ENCODE measurements at places on chromosomes 7 and 10.

DNA sequence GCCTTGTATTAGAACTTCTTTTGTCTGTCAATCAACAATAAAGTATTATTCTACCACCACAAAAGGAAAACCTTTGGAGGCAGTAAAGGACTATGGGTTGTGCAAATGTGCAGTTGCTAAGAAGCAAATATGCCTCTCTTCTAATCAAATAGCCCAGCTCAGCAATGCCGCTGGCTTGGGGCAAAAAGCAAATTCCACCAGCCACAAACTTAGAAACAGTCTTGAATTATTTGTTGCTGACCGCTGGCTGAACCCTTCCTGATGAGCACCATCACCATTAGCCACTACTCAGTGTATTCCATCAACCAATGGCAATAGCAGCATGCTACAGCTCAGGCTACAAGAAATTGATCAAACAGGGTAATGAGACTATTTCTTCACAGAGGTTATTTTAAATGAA is 51.0 kb downstream of the SKAP2 start:
- DNase-seq = no peak

GRCh38 chr7:129875745-129876411 is 76.9 kb downstream of the UBE2H start:
- no peak for DNase-seq

- no peak for DNase-seq
Observed at GRCh38 chr7:155676052-155676451, 31.6 kb downstream of the RBM33 start.

GRCh38 chr10:26468700-26469099 is 30.6 kb downstream of the APBB1IP start:
- no peak for DNase-seq

DNA sequence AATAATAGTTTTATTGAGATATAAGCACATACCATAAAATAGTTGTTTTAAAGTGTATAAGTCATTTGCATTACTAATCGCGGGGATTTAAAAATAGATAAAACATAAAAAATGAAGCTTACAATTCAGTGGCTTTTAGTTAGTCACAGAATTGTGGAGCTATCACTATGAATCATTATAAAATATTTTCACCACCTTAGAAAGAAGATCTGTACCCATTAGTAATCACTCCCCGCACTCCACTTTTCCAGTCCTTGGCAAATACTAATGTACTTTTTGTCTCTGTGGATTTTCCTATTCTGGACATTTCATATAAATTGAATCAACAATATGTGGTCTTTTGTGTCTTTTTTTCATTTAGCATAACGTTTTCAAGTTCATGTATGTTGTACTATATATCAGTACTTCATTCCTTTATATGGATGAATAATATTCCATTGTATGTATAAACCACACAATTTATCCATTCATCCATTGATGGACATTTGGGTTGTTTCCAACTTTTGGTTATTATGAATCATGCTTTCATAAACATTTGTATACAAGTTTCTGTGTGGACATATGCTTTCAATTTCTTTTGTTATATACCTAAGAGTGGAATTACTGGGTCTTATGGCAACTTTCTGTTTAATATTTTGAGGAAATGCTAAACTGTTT is 162.5 kb downstream of the MAGI2 start:
- no peak for DNase-seq

DNA sequence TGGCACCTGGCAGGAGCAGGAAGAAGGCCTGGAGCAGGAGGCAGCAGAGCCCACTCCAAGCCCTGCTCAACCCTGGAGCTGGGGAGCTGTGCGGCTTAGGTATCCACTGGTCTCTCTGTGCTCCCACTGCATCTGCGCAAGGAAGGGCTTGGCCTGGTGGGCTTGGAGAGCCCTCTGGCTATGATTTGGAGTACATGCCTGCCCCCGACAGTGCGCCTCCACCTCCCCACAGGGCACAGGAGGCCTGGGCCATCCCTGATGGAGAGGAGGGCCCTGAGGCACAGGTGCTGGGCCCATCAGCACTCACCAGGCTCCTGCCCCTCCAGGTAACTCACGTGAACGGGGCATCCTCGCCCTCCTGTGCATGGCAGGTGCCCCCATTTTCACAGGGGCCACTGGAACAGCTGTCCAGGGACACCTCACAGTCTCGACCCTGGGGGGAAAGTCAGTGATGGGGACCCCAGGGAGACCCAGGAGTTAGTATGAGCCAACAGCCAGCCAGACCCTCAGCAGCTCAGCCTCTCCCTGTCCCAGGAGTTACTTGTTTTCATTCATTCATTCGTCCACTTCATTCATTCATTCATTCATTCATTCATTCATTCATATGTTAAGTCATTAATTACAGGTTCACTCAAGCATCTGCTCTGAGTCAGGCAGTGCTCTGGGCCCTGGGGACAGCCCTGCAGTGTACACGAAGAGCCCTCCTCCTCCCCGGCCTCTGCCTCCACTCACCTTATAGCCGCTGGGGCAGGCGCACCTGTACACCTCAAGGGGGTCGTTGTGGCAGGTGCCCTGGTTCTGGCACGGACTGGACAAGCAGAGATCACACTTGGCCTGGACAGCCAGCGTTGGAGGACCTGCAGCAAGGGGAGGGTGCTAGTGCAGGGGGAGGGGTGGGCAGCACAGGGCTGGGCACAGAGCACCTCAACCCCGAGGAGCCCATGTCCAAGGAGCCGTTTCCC is 167.2 kb downstream of the SLIT1 start:
- DNase-seq = no peak

- DNase-seq = no peak
Observed at GRCh38 chr10:130570074-130570473, 433.9 kb downstream of the GLRX3 start.

GRCh38 chr7:120933475-120933874 is 17.1 kb upstream of the ING3 start:
- DNase-seq = no peak

DNA sequence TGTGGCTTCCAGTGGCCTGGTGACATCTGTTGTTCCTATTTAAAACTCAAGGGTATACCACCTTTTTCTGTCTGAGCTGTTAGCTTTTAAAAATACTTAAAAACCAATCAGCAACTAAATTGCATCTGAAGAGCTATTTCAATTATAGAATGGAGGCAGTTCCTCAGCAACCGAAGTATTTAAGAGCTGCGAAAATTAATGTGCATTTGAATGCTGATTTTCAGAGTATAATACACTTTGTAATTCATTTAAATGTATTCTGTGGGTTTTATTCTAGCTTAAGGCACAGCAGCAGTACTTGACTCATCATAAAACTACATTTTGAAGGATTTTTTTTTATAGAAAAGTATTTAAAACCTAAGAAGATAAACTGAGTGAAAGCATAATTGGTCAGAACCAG is 404.9 kb upstream of the PRKCQ start:
- DNase-seq = no peak

DNA sequence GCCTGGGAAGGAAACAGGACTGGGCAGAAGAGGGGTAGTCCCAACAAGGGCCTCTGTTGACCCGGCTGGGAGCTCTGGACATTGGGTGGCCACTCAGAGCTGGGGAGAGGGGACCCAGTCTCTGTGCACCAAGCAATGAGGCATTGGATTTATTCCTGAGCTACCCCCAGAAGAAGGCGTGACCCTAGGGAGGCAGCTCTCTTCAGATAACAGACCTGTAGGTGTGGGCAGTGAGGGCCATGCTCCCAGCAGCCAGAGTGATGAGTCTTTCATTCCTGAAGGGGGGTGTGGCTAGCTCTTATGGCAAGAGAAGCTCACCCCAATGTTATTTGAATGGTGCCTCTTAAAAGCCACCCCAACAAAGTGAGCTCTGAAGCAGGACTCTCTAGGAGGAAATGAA is 20.4 kb downstream of the TEX36 start:
- no peak for DNase-seq

DNA sequence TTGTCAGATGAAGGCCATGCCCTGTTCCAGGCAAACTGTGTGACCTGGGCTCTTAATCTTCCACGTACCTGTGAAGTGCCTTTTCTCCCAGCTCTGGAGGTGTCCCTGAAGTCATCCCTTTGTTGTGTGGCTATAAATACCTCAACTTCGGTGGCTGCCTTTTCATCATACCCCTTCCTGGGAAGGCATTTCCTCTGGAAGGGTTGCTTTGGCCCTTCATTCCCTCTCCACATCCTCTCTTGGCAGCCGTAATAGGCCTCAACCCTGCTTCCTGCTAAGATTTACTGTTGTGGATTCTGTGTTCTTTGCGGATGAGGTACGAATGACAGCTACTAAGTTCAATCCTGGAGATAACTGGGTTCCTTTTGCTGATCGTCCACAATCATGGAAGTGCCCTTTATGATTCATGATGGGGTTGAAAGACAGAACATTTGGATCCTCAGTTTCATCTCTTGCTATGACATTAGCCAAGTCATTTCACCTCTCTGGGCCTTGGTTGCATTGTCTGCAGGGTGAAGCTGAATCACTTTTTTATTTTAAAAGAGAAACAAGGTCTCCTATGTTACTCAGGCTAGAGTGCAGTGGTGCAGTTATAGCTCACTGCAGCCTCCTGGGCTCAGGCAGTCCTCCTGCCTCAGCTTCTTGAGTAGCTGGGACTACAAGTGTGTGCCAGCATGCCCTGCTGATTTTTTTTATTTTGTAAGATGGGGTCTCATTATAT is 23.6 kb downstream of the FKBP6 start:
- no peak for DNase-seq

- DNase-seq = no peak
Observed at GRCh38 chr10:77494327-77494726, 143.3 kb downstream of the KCNMA1 start.

- no peak for DNase-seq
Observed at GRCh38 chr10:76074659-76075058, 643.2 kb downstream of the LRMDA start.

DNA sequence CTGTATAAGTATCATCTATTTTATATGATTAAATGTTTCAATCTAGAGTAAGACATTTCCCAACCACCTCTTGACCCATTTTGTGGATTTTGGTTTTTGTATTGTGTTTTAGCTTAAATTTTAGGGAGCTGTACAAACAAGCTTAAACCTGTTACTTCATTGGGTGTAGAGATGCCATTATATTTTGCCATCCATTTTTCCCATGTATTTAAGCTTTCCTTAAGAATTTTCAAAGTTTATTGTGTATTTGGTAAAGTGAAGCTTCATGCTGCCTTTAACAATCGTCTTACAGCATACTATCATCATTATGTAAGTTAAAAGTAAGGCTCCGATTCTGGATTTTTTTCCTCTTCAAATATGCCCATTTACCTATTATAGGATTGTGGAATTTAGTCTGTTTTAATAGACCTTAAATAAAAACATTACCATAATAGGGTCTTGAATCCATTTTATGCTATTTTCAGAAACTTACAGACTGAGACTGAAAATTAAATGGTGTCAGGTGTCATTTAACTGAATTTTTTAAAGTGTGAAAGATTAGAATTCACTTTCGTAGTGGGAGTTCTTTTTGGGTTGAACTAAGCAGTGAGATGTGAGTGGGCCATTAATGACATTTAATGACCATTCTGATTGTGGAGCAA is 2.2 kb downstream of the KMT2E start:
- no peak for DNase-seq

DNA sequence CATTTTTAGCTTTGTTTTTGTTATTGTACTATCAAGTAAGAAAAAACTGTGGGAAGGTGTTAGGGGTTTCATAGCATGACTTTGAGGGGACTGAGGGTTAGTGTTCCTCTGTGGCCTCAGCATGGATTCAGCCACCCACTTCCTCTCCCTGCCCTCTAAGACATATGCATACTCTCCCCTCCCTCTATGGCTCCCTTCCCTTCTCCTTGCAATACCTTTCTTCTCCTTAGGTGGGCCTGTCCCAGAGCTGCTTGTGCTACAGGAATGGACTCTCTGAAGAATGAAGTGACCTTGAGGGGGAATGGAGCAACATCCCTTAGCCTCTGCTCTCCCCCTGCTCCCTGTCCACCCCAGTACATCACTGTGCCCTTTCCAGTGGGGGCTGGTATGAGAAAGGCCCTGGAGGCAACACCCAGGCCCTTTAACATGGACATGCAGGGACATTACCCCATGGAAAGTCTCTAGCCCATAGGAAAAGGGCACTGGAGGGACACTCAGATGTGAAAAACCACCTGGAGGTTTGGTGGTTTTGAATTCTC is 22.4 kb downstream of the CDH23 start:
- DNase-seq = no peak

- DNase-seq = no peak
Observed at GRCh38 chr10:110903280-110904278, 15.4 kb downstream of the BBIP1 start.

DNA sequence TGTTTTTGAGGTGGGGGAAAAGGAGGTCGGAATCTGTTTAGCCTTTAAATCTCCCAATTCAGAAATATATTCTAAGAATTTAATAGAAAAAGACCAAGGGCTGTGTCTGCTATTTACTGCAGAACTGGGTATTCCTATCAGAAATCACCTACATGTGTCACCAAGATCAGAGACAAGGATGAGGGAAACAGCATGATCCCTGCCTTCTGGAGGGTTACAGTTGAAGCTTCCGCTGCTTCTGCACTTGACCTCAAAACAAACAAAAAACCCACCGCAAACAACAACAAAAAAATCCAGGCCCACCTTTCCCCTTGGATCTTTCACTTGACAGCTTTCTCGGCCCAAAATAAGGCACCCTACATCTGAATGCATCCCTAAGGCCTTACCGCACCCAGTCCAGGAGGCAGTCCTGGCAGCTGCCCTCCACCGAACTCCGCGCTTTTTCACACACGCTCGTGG is 750 bp upstream of the CDK14 start:
- no peak for DNase-seq

Measured in GOT3 (cell line).